ENCODE measurements at places on chromosomes 1 and 21.

DNA sequence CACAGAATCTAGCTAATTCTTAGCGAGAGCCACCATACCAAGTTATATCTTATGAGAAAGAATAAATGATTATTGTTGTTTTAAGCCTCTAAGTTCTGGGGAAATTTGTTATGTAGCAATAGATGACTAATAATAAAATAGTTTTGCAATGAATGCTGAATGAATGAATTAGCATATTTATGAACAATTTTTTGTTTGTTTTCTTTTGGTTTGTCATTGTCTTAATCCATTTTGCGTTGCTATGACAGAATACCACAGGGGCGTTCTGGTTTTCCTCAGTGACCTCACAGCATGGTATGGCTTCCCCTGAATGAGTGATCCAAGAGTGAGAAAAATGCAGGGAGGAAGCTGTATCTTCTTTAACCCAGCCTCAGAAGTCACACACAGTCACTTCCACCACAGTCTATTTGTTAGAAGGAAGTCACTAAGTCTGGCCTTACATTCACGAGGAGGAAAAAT, 53.8 kb upstream of the HPDL start:
- DNase-seq: peak; percentile 80

- no peak for DNase-seq
These were observed 626.5 kb downstream of the NPHP4 start for GRCh38 chr1:5365751-5366150.

DNA sequence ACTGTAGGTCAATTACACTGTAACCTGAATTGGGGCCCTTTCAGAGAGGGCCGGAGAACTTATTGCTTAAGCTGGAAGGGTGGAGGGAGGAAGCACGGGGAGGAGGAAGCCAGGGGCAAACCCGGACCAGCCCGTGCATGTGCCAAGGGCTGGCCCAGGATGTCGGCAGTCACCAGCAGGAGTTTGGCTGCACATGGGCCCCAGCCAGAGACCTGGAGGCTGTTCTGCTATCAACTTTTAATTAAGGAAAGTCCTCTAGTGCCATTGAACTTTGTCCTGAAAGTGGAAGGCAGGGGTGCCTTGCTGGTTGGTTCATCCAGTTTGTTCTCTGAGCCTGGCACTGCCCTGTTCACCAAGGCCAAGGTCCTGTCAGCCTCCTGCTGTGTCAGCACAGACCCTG, 200.8 kb upstream of the VAMP3 start:
- no peak for DNase-seq

DNA sequence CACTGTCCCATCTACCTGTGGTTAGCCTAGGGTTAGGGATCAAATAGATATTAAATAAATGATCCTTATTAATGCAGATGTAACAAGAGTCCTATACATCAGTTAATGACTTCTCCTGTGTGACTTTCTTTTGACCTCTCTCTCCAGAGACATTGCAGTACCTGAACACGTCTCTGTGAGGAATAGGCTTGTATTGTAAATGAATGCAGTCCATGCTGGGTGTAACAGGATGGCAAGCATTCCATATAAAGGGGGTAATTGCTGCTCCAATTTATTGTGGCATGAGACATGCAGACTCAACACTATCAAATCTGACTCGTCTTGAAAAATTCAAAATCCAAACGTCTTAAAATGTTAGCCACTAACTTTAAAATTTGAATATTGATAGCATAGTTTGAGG, 189.5 kb downstream of the PRDM2 start:
- no peak for DNase-seq

DNA sequence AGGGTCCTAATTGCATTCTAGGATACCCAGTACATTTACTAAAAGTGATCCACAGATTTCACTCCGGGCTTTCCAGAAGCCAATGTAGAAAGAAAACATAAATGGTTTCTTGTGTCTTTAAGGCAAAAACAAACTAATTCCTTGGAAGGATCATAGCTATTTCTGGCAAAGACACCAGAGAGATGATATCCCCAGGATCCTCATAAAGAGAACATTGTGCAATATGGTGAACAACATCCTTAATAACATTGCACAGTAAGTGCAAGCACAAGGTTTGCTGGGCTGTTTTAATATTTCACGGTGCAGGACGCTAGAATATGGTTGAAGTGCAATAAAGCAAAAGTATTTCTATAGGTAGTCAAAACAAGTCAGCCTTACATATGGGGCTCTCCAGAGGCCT, 83.0 kb downstream of the NTPCR start:
- DNase-seq: peak; percentile 72

DNA sequence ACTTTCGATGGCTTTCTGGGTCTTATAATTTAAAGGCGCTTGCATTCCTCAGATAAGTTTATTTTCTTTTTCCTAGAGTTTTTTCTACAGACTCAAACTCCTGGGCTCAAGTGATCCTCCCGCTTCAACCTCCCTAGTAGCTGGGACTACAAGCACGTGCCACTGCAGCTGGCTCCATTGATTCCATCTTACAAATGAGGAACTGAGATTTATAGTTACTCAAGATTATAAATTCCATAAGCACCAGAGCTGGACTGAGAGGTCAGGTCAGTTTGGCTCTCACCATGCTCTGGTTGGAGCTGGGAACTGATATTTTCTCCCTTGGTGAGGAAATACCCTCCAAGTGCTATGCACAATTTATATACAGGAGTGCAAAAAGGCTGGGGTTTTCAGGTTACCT, 13.4 kb upstream of the PRPF38B start:
- no peak for DNase-seq

- DNase-seq: peak; percentile 6
These were observed 7.9 kb upstream of the KAZN start for GRCh38 chr1:14590411-14591180.

GRCh38 chr1:44775930-44776729, 790 bp downstream of the RPS8 start:
- peak; percentile 49 for DNase-seq

DNA sequence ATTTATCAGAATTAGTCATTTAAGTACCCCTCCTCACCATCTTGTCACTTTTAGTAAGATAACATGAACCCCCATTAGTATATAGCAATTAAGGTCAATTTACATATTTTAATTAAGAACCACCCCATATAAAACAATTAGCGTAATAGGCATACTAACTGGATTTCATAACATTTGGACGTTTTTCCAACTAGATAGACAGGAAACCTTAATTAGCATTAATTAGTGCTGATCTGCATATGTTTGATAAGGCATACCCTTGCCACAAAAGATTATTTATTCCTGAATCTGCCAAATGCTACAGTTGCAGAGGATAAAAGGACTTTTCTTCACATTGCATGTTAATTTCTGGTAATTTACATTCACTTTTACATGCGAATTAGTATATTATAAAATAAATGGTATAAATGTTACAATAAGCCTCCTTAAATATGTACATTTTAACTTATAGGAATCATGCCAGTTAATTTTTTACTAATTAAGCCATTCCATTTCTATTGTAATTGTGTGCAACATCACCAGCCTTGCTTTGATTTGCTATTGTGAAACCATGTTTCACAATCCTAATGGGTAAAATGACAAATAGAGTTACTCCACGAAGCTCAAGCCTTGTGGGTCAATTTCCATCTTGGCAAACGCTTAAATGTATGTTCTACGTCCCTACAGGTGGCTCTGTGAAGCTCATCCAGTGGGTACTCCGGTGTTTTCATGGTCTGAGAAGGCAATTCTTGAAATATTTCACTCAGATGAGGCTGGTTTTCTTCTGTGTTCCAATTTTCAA, 469.6 kb downstream of the DPYD start:
- peak; percentile 5 for DNase-seq

- DNase-seq: no peak
These were observed 64.9 kb downstream of the KIFAP3 start for GRCh38 chr1:170009551-170009950.

DNA sequence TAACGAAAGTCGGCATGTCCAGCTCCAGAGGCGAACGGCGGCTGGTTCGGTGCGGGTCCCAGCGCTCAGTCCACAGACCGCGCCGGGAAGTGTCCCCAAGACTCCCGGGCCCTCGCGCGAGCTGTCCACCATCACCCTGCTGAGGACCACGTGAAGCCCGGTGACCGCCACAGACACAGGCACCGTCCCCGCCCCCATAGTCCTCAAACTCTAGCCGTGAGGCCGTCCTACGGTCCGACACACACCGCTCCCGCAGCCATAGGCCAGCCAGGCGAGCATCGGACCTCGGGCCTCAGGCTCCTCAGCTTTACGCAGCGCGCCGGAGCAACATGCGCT, 535 bp downstream of the SETD4 start:
- DNase-seq: peak; percentile 79

GRCh38 chr1:209766051-209766450, 10.2 kb downstream of the TRAF3IP3 start:
- no peak for DNase-seq

GRCh38 chr21:35127851-35128250, 78.7 kb upstream of the RUNX1 start:
- peak; percentile 33 for DNase-seq

GRCh38 chr1:81387446-81387845, 413.3 kb upstream of the ADGRL2 start:
- DNase-seq: no peak

DNA sequence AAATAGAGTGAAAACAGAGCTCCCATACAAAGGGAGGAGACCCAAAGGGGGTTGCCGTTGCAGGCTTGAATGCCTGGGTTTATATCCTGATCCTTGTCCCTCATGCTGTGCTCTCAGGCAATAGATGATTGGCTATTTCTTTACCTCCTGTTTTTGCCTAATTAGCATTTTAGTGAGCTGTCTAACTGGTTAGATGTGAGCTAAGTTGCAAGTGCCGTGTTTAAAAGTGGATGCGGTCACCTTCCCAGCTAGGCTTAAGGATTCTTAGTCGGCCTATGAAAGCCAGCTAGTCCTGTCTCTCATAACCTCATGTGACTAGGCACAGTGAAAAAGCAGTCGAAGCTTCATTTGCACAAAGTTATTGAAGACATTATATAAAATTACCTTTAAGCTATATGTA, 356.7 kb upstream of the TMPRSS15 start:
- DNase-seq: no peak

- DNase-seq: no peak
These were observed 151.6 kb upstream of the ZNF644 start for GRCh38 chr1:91173346-91173890.

DNA sequence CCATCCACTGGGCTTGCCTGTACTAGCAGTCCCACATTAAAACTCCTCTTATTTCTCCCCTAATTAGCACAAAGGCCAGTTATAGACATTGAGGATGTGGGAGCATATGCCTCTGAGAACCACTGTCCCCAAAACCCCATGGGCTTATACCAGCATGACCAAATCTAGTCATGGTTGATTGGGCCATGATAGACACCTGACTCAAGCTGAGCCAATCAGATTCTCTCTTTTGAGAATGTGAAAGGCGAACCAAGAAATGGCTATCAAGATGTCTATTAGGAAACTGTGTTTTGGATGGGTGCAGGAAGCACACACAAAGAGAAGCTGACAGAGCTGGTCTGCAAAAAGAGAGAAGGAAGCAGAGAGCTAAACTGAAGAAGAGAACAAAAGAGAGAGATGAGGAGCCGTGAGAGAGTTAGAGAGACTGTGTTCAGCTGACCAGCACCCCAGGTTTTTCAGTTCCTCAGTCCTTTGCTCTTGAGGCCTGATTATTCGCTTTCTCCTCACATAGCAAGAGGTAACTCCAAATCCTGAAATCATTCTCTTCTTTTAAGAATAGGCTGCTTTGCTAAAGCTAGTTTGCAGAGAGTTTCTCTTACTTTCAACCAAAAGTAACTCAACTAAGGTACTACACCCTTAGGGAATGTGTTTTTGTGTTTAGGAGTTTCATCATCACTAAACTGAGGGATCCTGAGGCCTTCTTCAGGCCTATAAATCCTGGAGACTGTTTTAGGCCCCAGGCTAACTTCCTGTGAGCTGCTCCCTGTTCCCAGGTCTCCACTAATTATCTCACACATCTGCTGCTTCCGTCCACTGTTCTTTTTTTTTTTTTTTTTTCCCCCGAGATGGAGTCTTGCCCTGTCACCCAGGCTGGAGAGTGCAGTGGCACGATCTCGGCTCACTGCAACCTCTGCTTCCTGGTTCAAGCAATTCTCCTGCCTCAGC, 7.9 kb upstream of the TIPRL start:
- no peak for DNase-seq

GRCh38 chr1:209876078-209876800, 48.5 kb downstream of the UTP25 start:
- no peak for DNase-seq
